Activated CD8-positive, alpha-beta T cell treated with anti-CD3 and anti-CD28 coated beads, Interleukin-2, amount 10 ng/mL, durations not matched to agents 7 days and 5 days (primary cell): ENCODE measurements at places on chromosomes 7 and 10.

GRCh38 chr7:51847461-51848134 is 531.0 kb upstream of the COBL start:
- no peak for DNase-seq

DNA sequence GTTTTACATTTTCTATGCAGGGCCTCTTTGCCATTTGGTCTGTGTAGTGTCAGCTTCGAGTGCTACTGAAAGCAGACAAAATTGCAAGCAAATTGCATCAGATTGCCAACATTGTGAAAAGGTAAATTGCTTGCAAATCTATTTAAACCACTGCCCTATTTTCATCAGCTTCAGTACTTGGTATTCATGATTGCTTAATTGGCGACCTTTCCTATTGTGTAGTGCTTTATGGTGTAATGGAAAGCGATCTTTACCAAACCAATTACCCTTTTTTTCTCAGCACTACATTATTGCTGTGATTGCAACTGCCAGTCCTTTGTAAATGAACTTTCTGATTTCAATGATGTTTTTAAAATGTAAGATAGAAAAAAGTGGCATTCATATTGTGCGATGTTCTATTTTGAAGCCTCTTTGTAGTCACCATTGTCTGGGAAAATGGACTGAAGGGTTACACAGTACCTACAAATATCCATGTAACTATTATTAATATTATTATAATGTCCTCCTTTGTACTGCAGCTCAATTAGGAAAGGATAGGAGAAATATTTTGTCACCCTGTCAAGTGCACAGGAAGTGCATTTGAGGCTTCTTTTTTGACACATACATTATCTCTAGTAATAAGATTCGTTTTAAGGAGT is 177.7 kb upstream of the SP8 start:
- DNase-seq: no peak

DNA sequence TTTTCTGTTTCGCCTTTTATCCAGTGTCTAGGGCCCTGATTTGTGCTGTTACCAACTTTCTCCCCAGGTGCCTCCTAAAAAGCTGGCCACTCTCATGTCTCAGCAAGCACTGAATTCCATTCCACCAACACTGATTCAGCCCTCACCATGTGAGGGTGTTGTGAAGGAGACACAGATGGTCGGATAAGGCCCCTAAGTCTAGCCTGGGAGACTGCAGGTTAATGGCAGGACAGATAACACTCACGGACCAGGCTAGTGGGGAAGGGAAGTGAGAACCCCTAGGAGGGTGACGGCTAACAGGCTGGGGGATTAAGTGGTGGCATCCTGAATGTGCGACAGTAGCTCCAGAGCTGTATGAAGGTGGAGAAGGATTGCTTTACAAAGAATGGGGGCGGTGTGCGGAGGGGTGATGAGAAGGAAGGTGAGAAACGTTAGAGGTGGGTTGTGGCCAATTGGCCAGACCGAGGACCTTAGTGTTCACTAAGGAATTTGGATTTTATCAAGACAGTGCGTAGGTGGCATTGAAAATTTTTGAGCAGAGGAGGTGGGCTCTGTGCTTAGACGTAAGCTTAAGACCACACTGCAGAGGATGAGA is 3.8 kb upstream of the DUSP5 start:
- DNase-seq: no peak

DNA sequence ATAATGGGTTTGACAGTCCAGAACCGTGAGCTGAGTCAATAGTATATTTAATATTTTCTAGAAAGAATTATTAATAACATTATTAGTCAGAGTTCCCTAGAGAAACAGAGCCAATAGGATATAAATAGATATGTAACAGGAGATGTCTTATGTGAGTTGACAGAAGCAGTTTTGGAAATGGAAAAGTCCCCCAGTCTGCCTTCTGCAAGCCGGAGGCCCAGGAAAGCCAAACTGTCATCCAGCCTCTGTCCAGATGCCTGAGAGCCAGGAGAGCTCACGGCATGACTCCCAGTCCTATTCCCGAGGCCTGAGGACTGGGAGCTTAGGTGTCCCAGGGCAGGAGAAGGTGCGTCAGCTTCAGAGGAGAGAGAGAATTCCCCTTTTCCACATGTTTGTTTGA is 286.4 kb upstream of the ADARB2 start:
- DNase-seq: no peak

DNA sequence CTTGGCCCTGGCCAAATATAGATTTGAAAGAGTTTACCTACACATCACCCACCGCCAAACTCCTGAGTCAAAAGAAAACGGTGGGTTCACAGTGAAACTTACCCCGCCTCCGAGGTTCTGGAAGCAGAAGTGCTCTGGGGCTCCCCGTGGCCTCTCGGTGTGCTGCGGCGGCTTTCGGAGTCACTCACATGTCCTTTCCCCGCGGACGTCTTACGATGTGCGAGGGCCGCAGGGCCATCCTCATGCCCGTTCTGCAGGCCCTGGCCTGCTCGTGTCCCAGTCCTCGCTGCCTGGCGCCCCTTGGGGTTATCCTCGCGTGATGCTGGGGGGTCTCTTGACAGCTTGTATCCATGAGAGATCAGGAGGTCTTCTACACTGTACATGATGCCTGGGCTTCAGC is 12.0 kb downstream of the JCAD start:
- DNase-seq: no peak

GRCh38 chr10:73359492-73359891 is 828 bp upstream of the CFAP70 start:
- no peak for DNase-seq

- DNase-seq: no peak
These were observed 19.0 kb downstream of the NAPEPLD start for GRCh38 chr7:103129702-103130549.

- no peak for DNase-seq
These were observed 171.0 kb upstream of the SHH start for GRCh38 chr7:155983176-155983815.

DNA sequence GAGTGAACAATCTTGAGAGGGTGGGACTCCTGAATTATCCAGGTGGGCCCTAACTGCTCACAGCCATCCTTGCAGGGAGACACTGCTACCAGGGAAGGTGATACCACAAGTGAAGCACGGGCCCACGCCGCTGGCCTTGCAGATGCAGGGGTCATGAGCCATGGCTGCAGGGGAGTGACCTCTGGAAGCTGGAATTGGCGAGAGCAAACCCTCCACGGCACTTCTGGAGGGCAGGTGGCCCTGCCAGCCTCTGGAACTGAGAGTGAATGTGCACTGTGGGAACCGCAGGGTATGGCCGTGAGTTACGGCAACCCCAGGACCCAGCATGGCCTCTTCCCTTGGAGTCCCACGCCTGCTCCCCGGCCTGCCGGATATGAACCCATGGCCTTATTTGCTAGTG is 37.5 kb downstream of the STK32C start:
- no peak for DNase-seq

GRCh38 chr10:72509206-72509799 is 116.6 kb downstream of the MICU1 start:
- no peak for DNase-seq

GRCh38 chr7:96591900-96592676 is 117.6 kb downstream of the SEM1 start:
- DNase-seq: no peak

DNA sequence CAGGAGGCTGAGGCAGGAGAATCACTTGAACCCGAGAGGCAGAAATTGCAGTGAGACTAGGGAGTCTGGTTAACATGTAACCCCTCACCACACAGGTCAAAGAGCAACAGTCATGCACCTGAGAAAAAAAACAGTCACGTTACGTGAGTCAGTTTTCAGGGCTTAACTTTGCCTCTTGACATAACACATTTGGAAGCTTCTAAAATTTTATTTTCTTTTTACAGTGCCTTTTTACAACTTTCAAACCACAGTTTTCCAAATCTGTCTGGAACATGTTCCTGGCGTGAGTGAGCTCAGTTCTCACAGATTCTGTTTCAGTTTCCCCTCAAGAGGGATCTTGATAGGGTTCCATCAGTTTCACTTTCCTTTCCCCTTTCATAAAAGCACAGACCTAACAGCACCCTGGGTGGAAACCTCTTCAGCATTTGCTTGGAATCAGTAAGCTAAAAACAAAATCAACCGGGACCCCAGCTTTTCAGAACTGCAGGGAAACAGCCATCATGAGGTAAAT is 4.4 kb downstream of the IFIT3 start:
- peak; percentile 52 for DNase-seq

DNA sequence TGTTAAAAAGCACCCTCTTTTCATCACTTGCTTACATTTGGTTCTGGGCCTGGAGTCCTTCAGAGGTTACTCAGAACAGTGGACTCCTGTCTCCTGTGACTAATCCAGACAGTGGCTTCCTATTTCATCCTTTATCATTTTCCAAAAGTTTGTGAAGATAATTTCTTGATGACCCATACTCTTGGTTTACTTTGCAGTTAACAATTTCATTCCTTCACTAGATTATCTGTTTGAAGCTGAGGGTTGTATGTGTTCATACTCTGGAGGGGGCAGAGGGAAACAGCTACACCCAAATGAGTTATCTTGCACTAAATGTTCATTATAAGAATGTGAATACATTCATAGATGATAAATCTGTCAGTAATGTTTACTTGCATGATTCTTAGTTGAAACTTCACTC is 124.7 kb downstream of the ZNF248 start:
- no peak for DNase-seq

- no peak for DNase-seq
These were observed 268.4 kb downstream of the GLRX3 start for GRCh38 chr10:130404476-130405055.

DNA sequence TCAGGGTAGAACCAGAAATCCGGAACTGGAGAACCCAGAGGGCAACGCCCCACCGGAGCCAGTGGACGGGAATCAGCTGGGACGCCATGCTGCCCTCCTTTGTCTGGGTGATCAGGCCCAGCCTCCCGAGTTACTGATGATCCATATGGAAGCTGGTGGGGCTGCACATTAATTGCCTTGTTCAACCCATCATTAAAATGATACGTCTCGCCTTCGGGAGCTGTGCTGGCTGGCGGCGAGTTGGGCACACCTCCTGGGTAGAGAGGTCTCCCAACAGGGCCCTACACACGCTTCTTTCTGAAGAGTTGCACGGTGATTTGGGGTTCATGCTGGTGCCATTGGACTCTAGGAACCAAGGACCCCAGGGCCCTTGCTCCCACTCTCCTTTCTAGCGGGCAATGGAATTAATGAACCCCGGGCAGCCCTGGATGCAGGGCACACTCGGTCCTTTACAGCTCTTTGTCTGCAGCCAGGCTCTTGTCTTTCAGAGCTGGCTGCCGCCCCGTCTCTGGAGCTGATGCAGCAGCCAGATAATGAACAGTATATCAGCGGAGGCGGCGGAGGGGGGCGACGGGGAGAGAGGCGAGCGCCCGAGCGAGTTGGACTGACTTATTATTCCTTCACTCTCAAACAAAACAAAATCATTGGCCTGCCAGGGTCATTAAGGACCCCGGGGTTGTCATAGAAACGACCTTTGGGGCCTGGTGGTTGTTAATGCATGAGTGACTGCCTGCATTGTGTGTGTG is 412.2 kb upstream of the ZMIZ1 start:
- no peak for DNase-seq

- no peak for DNase-seq
These were observed 2.5 kb upstream of the CLDN4 start for GRCh38 chr7:73828107-73828803.

DNA sequence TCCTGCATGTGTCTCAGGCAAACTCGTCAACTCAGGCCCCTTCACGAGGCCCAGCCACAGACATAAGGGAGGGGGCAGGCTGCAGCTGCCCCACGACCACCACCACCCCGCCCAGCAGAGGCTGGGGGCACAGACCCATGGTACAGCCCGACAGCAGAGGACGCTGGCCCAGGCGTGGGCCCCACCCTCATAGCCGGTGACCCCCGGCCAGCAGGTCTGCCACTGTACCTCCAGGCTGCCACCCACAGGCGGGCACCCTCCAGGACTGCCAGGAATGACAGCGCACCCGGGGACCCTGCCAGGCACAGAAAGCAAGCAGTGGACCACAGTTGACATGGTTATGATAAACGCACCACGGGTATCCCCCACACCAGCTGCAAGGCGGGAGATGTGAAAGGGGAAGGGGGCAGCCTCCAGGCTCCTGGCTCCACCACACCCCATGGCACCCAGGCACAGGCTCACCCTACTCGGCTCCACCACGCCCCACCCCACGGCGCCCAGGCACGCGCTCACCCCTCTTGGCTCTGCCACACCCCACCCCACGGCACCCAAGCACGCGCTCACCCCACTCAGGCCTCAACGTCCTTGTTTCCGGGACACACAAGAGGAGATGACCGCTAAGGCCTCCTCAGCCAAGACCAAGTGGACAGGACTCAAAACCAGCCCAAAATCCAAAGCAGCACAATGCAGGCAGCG is 135.9 kb downstream of the MAD1L1 start:
- DNase-seq: no peak

GRCh38 chr7:133563251-133563650 is 310.4 kb downstream of the EXOC4 start:
- DNase-seq: no peak

DNA sequence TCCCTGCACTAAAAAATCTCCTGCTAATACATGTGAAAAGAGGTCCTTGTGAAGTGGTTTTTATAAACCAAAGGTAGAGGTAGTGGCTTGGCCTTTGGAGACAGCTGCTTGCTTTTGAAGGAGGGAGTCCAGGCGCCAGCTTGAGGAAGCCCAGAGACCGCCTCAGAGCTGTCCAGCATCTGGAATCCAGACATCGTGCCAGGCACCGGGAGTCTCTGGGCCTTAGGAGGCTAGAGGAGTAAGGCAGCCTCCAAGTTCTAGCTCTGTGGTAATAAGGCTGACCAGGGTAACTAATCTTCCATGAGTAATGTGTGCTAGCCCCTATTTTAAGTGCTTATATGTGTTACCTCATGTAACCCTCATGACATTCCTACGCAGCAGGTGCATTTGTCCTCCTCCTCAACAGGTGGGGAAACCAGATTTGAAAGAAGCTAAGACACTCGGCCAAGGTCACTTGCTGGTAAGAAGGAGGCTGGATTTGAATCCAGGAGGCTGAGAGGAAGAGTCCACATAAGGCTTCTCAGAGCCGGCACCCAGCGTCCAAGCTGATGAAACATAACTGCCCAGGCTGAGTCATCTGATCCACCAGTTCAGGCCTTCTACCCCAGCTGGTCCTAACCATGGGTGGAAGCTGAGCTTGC is 26.1 kb downstream of the PRLHR start:
- DNase-seq: no peak

- no peak for DNase-seq
These were observed 40.9 kb downstream of the GPR37 start for GRCh38 chr7:124724507-124725192.

GRCh38 chr7:117673367-117673766 is 193.5 kb downstream of the CFTR start:
- DNase-seq: no peak

- DNase-seq: peak; percentile 70
These were observed 8.1 kb downstream of the TASOR2 start for GRCh38 chr10:5692461-5693358.

GRCh38 chr10:75430000-75430763 is 1.2 kb upstream of the LRMDA start:
- no peak for DNase-seq
